ENCODE measurements at places on chromosomes 4 and X. TPM values are rescaled to one million over a fixed set of nuclear protein-coding genes. Genes with fewer than 3 reads are reported as not detected.

Gene MAGED1
- total RNA-seq, result 75.2 TPM

DNA sequence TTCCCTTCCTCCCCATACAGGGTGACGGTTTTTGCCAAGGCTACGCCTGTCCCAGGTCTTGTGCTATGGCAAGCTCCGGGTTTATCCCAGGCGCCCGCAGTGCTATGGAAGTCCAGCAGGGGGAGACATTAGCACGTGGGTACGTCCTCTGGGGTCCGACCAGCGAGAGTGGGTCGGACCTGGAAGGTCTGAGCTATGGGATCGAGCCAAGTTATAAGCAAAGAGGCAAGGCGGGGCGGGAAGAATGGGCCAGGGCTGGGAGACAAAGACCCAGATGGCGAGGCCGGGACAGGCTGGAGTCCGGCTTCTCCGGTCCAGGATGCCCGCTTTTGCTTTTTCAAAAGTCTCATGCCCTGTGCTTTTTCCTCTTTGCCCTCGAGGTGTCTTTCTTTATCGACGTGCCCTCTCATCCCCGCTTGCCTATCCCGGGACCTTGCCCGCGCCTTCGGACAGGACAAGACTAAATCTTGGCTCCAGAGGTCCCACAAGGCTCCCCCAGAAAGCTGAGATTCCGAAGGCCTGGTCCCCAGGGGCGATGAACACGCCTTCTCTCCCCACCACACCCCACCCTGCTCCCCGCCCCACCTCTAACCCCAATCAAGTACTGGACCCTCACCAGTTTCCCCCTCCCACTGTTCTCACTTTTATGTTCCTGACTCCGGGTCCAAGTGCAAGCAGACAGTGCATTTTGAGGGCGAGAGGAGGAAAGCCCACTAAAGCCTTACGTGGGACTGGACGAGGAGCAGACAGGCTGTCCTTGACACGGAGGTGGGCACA is 785 bp upstream of the EFNB1 start:
- H3K36me3 ChIP-seq, result no peaks in the 10 kb centered on the region
- peaks cover 22% of the 10 kb centered on the region for H3K4me1 ChIP-seq
- no peaks in the 10 kb centered on the region for H3K27me3 ChIP-seq

Gene FNIP2
- total RNA-seq, result 42.4 TPM

DNA sequence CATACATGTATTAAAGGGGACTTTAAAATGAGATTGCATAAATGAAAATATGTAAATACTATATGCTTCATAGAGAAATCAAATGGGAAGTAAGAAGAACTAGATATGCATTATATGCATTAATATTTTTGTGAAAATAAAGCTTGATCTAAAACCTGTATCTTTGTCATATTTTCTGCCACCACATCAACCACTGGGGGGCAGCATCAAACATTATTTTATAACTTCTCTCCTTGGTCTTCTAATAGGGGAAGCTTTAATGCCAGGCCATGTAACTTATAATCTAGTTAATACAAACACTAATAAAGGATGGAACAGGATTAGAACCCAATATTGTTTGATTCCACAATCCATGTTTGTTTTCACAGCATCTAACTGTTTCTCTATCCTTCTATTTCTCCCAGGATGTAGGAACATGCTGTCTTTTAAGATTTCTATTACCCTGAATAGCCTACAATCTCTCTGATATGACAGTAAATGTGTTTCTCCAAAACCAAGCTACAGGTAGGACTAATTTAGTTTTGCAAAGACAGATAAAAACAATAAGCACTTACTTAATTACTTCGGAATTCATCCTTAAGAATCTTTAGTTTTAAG is 10.0 kb downstream of the QRFPR start:
- H3K27ac ChIP-seq, result no peak overlapping the region
- no peak overlapping the region for H3K4me3 ChIP-seq
- no peaks in the 10 kb centered on the region for H3K36me3 ChIP-seq
- no peaks in the 10 kb centered on the region for H3K27me3 ChIP-seq
- no peaks in the 10 kb centered on the region for H3K4me1 ChIP-seq

GRCh38 chr4:314296-314903 is 9.1 kb upstream of the ZNF732 start:
- H3K27ac ChIP-seq, result no peak overlapping the region
- no peaks in the 10 kb centered on the region for H3K4me1 ChIP-seq
- H3K4me3 ChIP-seq, result no peak overlapping the region

Gene HSFX2
- not detected for total RNA-seq

Gene HSFX4
- total RNA-seq, result not detected

DNA sequence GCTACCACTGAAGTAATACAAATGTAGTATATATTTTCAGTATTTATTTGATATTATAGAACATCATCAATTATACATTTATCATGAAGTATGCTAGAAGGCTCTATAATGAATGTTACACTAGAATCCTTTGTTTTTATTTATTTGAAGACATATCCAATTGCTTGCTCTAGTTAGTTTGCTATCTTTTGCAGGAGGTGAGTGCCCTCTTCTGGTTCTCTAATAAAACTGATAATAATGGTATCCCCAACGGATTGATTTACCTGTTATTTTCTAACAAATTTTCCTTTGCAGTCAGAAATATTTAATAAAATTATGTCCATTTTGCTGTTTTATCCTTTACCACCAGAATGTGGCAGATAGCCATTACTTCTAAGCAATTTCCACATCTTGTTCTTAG is 274.3 kb upstream of the TACR3 start:
- H3K27ac ChIP-seq, result no peak overlapping the region
- DNase-seq, result no peak
- H3K36me3 ChIP-seq, result no peaks in the 10 kb centered on the region
- no peak overlapping the region for H3K4me3 ChIP-seq
- H3K27me3 ChIP-seq, result no peaks in the 10 kb centered on the region
- H3K4me1 ChIP-seq, result peaks cover 6% of the 10 kb centered on the region

DNA sequence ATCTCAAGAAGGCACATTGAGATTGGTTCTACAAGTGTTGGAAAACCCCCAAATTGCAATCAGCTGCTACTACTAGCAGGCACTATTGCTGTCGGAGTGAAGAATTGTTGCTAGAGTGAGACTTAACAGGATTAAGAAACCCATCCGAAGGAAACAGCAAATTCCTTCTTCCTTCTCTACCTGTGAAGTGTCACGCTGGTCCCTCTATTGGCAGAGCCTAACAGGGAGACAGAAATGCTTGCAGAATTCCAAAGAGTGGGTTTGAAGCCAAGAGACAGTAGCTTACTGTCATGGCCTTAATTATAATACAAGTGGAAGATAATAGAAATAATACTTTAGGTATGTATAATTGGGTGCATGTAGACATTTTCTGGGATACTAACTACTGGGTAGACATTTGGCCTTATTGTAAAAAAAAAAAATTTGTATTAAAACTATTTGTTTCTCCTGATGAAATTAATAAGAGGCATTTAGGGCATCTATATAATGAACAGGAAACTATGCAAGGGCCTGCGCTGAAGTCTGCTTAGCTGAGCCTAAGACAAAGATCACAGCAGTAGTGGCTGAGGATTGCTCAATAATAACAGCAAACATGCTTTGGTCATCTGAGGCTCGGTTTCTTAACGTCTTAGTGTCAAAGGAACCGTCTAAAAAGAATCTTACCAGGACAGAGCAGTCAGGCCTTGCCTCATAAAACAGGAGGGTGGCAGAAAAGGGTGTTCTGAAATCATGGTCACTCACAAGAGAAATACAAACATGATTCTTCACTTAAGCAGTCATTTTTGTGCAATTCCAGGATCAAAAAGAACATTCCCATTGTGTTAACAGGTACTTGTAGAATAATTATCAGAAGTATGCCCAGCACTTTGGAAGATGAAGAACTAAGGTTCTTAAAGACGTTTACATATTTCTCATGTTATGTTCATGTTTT is 40.8 kb downstream of the FAM241A start:
- no peaks in the 10 kb centered on the region for H3K4me1 ChIP-seq
- no peak overlapping the region for H3K4me3 ChIP-seq
- peaks cover 11% of the 10 kb centered on the region for H3K36me3 ChIP-seq

DNA sequence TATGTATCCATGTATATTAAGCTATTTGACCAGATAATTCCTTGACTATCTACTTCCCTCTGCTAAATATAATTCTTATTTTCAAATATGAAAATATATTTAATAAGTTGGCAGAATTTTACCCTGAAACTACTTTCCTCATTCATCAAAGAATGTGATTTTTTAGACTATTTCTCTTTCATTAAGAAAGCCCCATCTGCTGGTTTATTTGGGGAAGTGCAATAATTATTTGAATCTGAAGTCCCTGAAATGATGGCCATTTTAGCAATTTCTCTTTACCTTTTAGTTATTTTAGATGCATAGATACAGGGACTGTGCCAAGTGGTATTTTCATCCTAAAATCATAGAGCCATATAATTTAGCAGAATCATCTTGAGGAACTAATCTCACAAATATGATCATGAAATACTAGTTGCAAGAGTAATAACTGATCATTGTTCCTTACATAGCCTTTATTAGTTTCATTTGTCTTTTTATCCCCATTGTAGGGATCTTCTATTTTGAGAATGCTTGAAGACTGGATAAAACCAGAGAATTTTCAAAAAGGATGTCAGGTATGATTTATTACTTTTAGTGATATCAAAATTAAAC is 39.0 kb downstream of the ENPEP start:
- H3K27ac ChIP-seq, result no peak overlapping the region
- no peak overlapping the region for H3K4me3 ChIP-seq
- no peaks in the 10 kb centered on the region for H3K4me1 ChIP-seq

Gene GSX2
- not detected for total RNA-seq

Gene DMRTC1
- total RNA-seq, result not detected

- no peak for DNase-seq
- no peaks in the 10 kb centered on the region for H3K36me3 ChIP-seq
- H3K27me3 ChIP-seq, result no peaks in the 10 kb centered on the region
- H3K4me3 ChIP-seq, result no peak overlapping the region
Observed at GRCh38 chr4:150573534-150573933, 8.4 kb upstream of the MAB21L2 start.
